RPMI7951 (cell line): ENCODE measurements at places on chromosomes 5 and 9. TPM values are rescaled to one million over a fixed set of nuclear protein-coding genes. Genes with fewer than 3 reads are reported as not detected.

DNA sequence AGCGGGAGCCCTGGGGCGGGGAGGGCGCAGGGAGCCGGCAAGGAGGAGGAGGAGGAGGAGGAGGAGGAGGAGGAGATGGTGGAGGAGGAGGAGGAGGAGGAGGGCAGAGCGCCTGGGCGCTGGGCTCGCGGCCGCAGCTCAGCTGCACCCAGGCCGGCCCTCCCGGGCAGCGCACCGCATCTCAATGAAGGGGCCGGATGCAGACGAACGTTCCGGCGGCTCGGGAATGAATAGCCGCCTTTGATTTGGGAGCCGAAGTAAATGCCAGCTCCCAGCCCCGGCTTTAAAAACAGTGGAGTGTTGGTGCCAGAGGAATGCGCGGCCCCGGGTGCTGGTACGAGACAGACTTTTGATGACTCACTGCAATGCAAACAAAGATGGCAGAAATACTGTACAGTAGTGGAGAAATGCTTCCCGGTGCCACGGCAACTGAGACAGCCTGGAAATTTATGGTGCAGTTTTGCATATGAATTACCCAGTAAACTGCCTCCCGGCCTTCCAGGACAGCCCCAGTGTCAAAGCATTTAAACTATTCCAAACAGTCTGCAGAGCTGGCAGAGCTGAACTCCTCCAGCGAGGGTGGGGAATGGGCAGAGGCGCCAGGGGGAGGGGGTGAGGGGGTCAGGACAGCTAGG is 43.1 kb downstream of the NACC2 start:
- DNase-seq = peak; percentile 90

The CTNNAL1 gene
- 114 and 136 TPM in 2 replicates for total RNA-seq

The PRELID2 gene
- total RNA-seq = 10.6 and 10.7 TPM in 2 replicates

DNA sequence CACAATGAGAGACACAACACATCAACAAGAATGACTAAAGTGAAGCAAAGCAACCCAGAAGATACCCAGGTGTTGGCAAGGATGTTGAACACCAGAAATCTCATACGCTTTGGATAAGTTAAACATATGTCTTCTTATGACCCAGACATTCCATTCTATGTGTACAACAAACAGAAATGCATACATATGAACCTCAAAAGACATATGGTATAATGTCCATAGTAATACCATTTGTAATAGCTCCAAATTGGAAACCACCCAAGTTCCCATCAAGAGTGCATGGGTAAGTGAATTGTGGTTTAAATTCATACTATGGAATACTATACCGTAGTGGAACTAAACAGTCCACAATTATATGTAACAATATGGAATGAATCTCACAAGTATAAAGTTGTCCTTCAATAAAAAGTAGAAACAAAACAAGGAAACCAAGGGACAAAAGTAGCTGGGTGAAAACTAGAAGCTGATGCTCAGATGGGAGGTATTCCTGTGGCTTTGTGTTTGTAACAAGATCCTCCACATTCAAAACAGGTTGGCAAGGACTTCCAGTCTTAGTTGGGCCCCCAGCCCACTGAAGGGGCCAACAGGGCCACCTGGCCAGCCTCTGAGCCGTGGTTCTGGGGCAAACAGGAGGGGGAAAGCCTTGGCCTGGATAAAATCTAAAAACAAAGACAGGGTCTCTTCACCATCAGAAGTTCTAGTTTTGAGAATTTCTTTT is 171.8 kb upstream of the PITX1 start:
- no peak for DNase-seq

DNA sequence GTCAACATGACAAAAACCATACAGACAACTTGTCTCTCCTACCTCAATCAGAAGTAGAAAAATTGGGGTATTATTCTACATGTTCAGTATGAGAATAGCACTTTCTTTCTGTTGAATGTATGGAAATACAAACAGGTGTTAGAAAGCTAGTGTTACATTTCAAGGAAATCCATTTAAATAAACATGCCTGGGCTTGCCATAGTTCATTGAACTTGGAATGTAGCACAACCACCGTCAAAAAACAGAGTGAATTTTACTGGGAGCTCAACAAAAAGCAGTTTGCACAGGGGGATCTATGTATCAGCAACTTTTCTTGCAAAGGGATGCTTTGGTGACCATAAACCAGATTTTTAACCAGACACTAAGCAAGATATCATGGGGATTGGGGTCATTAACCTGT is 307.9 kb upstream of the SMARCA2 start:
- no peak for DNase-seq

DNA sequence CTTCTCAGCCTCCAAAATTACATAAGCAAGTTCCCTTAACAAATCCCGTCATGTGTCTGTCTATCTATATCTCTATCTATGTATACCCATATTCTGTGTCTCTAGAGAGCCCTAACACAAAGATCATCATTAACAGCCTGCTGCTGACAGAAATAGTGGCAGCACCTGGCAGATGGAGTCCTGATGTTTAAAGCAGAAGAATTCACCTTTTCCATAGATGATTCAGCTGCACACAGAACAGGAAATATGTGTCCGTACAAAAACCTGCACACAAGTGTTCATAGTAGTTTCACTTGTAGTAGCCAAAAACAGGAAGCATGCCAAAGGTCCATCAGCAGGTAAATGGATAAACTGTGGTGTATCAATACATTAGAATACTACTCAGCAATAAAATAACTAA is 45.0 kb upstream of the ACO1 start:
- no peak for DNase-seq

DNA sequence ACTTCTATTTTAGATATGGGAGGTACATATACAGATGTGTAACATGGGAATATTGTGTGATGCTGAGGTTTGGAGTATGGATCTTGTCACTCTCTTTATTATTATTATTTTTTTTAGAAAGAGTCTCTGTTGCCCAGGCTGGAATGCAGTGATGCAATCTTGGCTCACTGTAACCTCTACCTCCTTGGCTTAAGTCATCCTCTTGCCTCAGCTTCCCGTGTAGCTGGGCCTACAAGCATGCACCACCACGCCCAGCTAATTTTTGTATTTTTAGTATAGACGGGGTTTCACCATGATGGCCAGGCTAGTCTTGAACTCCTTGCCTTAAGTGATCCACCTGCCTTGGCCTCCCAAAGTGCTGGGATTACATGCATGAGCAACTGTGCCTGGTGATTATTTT is 138.4 kb upstream of the SLC28A3 start:
- no peak for DNase-seq

- peak; percentile 64 for DNase-seq
These were observed 204.1 kb downstream of the DEPDC1B start for GRCh38 chr5:60495644-60496520.

DNA sequence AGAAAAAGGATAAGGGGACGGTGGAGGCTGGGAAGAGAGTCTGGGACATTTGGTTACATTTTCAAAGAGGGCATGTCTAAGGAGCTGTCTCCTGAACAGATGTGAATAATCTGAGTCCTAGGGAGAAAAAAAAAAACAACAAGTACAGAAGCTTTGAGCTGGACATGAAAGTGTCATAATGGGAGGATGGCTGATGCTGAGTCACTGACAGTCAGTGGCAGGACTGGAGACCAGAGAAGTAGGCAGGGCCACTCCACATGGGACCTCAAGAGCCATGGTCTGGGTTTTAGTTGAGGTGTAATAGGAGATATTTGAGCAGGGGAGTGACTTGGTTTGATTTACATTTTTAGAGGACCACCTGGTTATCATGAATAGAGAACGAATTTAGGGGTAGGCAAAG is 70.6 kb downstream of the DPYSL3 start:
- peak; percentile 79 for DNase-seq

GRCh38 chr5:96636594-96636993 is 25.6 kb upstream of the CAST start:
- DNase-seq = no peak

DNA sequence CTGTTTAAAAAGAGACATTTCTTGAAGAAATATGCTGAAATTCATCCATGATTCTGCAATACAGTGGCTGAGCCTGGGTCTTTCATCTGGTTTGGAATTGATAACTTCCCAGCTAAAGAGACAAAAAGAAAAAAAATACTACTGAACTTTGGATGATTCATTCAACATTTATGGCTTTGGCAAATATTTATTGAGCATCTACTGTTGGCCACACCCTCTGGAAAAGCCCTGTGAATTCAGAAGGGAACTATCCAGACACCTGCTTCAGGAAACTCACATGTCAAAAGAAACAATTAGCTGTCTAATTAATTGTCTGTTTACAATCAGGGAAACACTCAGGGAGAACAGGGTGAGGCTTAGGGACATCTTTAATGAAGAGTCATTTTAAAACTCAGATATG is 17.8 kb upstream of the ZNF622 start:
- no peak for DNase-seq

- no peak for DNase-seq
These were observed 34.9 kb downstream of the BICD2 start for GRCh38 chr9:92729735-92730155.

- no peak for DNase-seq
These were observed 1.5 kb downstream of the DIRAS2 start for GRCh38 chr9:90641086-90641485.

DNA sequence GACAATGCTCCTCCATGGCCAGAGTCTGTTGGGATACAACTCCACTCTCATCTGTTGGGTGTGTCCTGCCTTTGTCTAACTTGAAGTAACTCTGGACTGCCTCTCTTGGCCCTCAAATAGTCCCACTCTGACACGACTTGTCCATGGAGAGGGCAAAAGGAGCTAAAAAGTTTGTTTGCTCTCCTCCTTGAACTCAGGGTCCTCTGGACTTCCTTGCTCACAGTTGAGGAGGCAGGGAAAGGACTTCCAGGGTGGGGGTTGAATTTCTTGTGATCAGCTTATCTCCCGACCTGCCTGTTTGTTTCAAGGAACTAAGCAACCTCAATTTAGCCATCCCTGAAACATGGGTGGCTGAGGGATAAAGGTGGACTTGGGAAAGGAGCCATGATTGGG is 11.7 kb downstream of the DNAJB5 start:
- DNase-seq = no peak

- no peak for DNase-seq
These were observed 245.8 kb upstream of the PCSK5 start for GRCh38 chr9:75644649-75645048.

- DNase-seq = no peak
These were observed 89.6 kb downstream of the ASTN2 start for GRCh38 chr9:117325110-117325731.

The HTR1A gene
- total RNA-seq = not detected in 2 replicates

GRCh38 chr5:23411994-23412393 is 95.4 kb upstream of the PRDM9 start:
- no peak for DNase-seq

The CAPSL gene
- total RNA-seq = not detected in 2 replicates

- DNase-seq = peak; percentile 47
These were observed 15.0 kb upstream of the PIP5K1B start for GRCh38 chr9:68690088-68690487.

The TMEM252 gene
- not detected in 2 replicates for total RNA-seq

GRCh38 chr5:22673131-22673530 is 180.0 kb downstream of the CDH12 start:
- no peak for DNase-seq

The NDST1 gene
- total RNA-seq = 18.5 and 21.3 TPM in 2 replicates

- DNase-seq = peak; percentile 59
These were observed 114.4 kb downstream of the TENT4A start for GRCh38 chr5:6827526-6828219.

The BARX1 gene
- 0.10 TPM in 1 of 2 replicates, not detected in the other for total RNA-seq

GRCh38 chr9:95570646-95571045 is 53.9 kb upstream of the PTCH1 start:
- peak; percentile 56 for DNase-seq

The CDC20B gene
- not detected in 2 replicates for total RNA-seq

GRCh38 chr9:72333709-72334108 is 31.3 kb downstream of the ZFAND5 start:
- DNase-seq = no peak

- no peak for DNase-seq
These were observed 310.3 kb downstream of the EBF1 start for GRCh38 chr5:158789441-158789840.

The RNF183 gene
- not detected in 2 replicates for total RNA-seq

DNA sequence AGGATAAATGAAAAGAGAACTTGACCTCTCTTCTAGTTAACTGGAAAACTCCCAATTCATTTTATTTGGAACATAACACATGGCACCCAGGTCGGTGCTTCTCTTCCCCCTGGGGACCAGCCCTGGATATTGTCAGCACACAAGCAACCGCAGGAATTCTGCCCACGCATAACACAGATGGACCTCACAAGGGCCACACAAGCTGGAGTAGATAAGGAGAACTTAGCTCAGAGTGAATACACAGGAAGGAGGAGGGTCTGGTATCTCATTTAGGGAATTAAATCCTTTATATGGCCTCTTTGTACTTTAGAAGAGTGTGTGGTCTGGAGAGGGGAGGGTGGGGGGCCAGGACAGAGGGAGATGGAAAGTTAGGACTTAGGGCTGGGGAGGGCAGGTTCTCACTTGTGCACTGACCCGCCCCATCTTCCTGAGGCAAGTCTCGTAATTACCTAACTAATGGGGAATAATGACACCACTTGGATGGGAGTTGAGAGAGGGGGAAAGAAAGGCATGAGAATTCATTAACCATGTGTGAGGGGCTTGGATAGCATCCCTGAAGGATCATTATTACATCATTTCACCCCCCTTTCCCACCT is 341.2 kb upstream of the WWC1 start:
- peak; percentile 93 for DNase-seq

GRCh38 chr9:131776473-131776872 is 36.6 kb upstream of the RAPGEF1 start:
- DNase-seq = peak; percentile 19

The PCDHA1 gene
- under 0.01 TPM in 1 of 2 replicates, not detected in the other for total RNA-seq

- no peak for DNase-seq
These were observed 159.4 kb downstream of the SEMA6A start for GRCh38 chr5:116415182-116415581.

DNA sequence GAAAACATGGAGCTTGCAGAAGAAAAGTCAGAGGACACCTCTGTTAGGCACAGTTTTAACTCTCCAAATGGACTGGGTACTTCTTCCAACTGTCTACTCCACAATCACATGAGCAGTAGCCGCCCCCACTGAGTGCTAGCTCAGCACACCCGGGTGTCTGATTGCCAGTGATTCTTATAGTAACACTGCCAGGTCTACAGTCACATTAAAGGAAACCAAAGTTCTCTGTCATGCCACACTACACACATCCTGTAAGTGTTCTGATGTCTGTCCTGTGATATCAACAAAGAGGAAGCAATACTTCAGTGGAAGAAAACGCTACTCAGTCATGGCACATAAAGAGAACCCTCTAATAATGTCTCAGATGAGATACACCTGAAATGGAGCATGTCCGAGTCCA is at the start of gene HAVCR2:
TSS of gene HAVCR2 (minus strand) at position 69 of the 400 bp plus-strand sequence. CDS start at position 8, 61 bp downstream.
- no peak for DNase-seq

- no peak for DNase-seq
These were observed 70.3 kb downstream of the TEK start for GRCh38 chr9:27179245-27179865.

DNA sequence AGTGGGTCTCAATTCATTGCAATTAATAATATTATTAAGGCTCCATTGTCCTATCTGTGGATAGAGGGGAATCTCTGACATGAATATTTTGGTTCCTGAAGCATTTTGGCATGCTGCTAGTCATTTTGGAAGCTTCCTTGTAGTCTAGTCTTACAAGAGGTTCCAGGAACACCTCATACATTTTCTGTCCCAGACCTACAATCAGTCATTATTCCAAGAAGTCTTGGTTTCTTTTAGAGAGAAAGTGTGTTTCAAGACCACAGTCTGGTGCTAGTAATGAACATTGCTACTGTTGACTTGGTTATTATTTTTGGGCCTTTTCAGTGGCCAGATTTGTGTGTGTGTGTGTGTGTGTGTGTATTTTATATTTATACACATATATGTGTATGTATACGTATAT is 98.9 kb downstream of the ERCC6L2 start:
- no peak for DNase-seq
